ENCODE measurements at places on chromosomes 3 and 15.

DNA sequence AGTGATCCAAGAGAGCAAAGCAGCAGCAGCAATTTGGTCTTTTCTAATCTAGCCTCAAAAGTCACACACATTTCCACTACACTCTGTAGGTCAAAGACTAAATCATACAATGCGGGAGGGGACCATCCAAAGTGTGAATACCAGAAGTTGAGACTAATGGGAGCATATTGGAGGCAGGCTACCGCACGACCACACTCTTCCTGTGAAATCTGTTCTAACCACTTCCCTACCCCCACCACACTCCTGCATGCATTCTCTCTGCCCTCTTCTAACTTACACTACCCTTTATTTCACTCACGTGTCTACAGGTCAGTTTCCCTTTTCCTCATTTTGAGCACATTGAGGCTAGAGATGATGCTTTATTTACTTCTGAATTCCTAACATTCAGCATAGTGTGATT is 23.7 kb upstream of the PRTG start:
- no peak for DNase-seq

GRCh38 chr3:98151241-98151640 is 4.0 kb downstream of the OR5H14 start:
- no peak for DNase-seq

- no peak for DNase-seq
Observed at GRCh38 chr15:75346796-75347221, at the start of gene NEIL1. Gene NEIL1 (plus strand): TSS chr15:75347039. CDS start chr15:75348906, 1,867 bp downstream.

DNA sequence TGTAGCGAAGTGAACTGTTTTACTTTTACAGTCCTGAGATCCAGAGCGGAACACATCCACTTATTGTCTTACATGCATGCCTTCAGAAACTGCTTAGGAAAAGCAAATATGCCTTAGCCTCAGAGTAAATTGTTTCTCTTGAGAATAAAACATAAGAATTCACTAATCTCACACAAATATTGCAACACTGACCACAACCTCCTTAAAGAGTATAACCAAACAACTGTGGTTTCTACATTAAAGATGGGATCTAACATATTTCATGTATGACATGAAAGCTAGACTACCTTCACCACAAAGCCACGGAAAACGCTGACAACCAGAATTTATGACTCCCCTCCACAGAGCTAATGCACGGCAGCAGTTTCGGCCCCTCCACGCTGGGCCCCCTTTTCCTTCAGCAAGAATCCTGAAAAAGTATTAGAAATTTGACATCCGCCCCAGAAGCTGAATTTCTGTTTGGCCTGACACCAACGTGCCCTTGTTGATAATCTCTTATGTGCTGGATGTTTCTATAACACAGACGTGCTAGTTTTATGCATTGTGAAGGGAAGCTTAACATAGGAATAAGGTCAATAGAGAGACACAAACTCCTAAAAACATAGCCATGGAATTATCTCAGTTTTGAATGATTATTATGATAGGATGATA is 84.6 kb downstream of the GREM1 start:
- DNase-seq, result no peak

DNA sequence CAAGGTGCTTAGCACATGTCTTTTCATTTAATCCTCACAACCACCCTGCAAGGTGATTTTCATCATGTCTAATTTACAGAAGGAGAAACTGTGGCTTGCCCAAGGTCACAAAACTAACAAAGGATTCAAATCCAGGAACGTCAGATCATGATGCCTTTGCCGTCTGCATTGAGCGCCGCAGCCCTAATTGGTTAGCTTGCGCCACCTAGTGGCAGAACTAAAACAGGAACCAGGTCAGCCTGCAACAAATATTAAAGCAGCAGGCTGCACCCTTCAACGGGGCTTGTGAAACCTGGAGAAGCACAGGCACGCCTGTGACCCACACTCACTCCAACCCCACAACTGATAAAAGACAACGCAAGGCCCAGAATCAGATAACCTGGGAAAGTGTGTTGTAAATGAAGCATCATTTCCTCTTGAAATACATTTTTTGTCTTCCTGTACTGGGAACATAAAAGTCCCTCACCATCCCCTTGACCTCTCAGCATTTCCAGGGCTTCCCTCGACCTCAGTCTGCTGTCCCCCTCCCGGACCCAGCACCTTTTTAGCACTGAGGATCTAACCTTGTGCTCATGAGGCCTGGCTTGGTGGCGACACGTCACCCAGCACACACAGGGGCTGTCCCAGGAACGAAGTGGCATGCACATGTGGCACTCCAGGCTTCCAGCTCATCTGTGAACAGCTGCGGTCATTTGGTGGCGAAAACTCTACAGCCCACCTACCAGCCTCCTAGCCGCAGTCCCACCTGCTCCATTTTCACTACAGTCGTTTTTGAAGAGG is 17.3 kb downstream of the DPH3 start:
- peak; percentile 73 for DNase-seq

DNA sequence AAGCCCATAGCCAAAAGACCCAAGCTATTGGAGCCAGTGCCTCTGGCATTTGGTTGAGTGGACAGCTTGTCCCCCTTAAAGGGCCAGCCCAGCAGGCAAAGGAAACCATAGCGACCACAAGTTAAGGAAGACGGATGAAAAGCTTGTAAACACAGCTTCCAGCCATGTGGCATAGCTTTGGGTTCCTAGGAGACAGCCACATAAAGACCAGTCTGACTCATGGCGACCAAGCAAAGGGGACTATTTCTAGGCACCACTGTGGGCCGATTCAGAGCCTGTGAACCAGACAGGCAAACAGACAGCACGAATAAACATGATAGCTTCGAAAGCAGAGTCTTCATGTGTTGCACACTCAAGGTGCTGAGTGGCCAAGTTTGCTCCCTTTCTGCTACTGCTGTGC is 30.5 kb upstream of the SRGAP3 start:
- DNase-seq, result no peak

- DNase-seq, result no peak
Observed at GRCh38 chr3:127709320-127710060, 36.7 kb downstream of the ABTB1 start.
